Activated CD4-positive, alpha-beta T cell treated with anti-CD3 and anti-CD28 coated beads, Interleukin-2, amount 50 U/mL, for 24 hours (primary cell): ENCODE measurements at places on chromosomes 1 and 21.

GRCh38 chr1:85132078-85132720 lies 68.6 kb downstream of the SYDE2 start:
- DNase-seq = no peak

DNA sequence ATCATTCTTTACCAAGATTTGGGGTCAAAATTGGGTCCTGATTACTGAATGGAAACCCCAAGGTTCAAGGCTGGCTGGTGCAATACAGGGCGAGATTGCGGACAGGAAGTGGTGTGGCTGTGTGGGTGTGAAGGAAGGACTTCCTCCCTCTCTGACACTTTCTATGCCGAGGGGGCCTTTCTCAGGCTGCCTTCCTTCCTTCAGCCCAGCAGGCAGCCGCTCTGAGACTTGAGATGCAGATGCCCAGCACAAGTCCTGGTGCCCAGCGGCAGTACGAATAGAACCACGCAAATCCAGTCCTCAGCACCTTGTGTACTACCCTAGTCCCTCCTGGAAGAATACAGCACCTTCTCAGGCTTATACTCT lies 16.3 kb downstream of the BATF3 start:
- no peak for DNase-seq

DNA sequence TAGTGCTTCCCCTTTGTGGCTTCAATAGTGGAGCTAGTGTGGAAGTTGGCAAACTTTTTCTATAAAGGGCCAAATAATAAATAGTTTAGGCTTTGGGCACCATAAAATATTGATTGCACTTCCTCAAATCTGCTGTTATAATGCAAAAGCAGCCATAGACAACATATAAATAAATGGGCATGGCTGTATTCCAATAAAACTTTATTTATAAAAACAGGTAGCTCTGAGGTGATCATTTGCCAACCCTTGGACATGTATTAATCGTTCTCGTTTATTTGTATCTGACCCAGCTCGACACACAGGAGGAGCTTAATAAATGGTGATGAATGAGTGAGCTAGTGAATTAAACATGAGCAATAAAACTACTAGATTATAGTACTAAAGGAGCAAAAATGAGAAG lies 13.3 kb downstream of the KAZN start:
- DNase-seq = no peak

DNA sequence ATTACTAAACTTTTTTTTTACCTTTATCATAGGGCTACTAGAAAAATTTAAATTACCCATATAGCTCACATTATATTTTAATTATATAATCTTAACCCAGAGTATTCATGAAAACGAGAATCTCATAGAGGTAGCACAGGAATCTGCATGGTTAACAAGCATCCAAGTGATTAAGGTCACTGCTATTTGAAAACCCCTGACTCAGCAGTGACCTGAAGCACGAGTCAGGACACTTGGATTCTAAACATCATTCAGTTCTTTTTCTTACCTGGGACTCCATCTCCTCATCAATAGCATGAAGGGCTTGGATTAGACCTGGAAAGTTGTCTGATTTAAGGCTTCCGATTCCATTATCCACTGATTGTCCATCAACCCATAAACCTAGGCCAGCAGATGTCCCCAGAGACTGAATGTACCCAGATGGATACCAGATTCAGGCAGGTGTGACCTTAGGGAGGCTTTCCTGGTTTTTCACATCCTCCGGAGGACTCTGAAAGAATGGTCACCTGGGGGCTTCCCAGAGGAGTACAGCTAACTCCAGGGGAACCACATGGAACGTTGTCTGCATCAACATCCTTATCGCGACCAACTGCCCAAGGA lies 174.3 kb downstream of the SETD4 start:
- no peak for DNase-seq

DNA sequence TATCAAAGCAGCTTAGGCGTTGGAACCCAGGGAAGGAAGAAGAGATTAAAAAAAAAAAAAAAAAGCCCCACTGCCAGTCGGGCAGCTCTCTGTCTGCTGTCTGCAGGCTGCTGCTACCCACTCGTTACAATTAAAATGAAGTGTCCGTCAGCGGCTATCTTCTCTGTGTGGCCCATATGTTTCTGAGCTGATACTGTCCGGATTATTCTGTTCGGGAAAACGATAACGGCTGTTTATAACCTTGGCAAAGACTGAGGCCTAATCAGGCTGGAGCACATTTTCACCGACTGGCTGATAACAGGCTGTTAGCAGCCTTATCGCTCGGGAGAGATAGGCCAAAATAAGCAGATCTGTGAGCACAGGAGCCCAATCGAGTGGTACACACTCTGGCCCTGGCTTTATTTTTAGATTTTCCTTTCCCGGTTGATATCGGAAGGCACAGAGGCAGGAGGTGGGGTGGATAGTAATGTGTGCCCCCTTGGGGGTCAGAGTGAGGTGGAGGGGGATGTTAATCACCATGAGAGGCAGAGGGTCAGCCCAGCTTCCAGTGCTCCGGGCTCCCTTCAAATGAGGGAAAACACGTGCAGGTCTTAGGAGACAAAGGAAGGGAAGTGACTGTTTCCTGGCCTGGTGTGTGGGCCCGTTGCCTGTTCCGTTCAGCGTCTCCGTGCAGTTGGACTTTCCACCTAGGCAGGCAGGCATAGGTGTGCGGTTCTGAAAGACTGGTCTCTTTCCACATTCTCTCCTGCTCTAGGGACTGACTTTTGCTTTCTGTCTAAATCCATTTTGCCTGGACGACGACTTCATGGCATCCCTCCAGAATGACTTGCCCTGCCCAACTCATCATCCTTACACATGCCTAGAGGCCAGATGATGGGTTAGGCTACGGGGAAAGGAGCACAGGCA lies 153.4 kb downstream of the PBX1 start:
- DNase-seq = no peak

GRCh38 chr1:45722809-45723208 lies 27.6 kb downstream of the IPP start:
- DNase-seq = no peak

DNA sequence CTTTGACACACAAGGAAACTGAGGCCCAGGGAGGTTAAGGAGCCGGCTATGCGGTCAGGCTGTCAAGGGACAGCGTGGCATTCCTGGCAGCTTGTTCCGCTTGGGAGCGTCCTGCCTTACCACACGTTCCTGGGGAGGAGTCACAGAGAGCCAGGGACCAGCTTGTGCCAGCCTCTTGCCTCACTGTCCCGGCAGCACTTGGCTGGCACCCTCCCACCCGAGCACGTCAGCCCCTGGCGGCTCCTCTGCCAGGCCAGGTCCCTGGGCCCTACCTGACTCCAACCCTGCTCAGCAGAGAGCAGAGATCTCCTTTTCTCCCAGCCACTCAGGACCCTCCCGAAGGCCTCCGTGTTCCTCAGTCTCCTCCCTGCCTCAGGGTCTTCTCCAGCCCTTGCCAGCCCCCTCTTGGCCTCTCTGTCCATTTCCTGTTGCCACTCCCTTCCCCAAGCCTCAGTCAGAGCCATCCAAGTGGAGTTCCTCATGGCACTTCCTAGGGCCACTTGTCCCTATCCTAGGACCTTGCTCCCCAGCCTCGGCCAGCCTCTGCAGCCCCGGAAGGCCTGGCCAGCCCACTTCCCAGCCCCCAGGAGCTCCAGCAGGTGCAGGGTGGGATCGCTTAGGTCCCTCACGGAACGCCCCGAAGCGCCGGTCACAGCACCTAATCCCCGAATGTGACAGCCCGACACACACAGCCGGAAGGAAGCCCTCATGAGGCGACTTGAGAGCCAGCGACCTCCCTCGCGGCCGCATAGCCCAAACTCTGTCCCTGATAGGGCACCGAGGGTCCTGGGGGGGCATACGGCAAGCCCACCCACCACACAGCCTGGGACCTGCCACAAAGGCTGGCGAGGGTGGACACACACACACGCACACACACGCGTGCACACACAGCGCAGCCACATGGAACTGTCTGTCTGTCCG lies 130.3 kb downstream of the CASZ1 start:
- no peak for DNase-seq
